ENCODE measurements at places on chromosomes 13 and 19.

- DNase-seq = no peak
Measured at GRCh38 chr13:81138353-81138980, 797.5 kb upstream of the SPRY2 start.

DNA sequence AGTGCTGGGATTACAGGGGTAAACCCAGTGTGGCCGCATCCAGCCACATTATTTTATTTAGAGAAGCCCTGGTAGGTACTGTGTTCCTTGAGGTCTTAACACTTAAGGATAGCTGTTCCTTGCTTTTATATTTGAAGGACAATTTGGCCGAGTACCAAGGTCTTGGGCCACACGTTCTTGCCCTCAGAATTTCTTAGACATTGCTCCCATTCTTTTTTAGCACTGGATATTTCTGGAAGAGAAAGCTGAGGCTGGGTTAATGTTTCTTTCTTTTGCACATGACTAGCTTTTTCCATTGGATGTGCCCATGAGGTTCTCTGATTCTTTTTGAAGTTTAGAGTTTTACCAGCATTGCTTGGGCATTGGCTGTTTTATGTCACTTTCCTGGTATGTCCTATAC lies 5.5 kb upstream of the RNF113B start:
- DNase-seq = no peak

GRCh38 chr13:76764916-76765315 lies 121.3 kb downstream of the KCTD12 start:
- no peak for DNase-seq

- no peak for DNase-seq
Measured at GRCh38 chr19:14166999-14167575, 30.7 kb upstream of the ASF1B start.

DNA sequence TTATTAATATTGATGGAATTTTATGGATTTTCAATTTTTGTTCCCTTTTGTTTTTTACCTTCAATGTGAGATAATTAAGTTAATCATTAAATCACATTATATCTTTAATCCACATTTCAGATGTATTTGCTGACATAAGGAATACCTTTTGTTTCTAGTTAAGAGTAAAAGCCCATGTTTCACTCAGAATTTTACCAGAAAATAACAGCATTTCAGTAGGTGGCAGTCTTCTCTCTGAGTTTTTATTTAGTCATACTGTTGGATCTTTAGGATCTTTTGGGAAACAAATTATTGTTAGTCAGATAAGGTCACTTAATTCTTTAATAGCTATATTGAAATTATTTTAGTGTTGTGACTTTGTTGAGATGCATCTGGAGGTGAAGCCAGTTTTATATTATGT lies 67.9 kb downstream of the NDFIP2 start:
- peak; percentile 8 for DNase-seq

DNA sequence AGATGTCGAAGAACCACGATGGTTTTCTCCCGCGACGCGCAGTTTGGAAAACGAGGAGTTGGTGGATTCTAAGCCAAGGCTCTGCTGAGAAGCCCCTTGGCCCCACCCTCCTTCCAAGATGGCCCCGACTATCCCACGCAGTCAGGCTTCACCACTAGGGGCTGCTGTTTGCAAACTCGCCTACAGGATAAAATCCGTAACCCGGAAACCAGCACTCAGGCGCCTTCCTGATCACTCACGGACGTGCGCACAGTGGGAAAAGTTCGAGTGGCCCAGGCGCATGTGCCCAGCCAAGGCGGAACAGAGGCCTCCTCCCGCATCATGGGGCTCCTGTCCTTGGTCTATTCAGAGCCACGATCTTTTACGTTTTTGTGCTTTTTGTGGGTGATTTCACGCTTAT lies 19.2 kb upstream of the UQCR11 start:
- peak; percentile 35 for DNase-seq

DNA sequence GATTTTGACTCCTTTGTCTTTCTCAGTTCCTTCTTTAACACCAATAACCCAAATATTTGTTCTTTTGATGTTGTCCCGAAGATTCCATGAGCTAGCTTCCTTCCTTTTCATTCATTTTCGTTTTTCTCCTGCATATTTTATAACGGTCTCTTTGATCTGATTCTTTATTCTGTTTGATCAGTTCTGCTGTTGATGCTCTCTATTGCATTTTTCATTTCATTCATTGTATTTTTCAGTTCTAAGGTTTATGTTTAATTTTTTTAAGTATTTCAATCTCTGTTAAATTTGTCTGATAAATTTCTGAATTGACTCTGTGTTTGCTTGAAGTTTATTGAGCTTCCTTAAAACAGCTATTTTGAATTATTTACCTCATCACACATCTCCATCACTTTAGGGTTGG lies 68.4 kb upstream of the LRCH1 start:
- DNase-seq = no peak

GRCh38 chr19:8085598-8086408 lies 33.2 kb downstream of the CCL25 start:
- DNase-seq = no peak

- DNase-seq = no peak
Measured at GRCh38 chr19:18408053-18408476, 10.6 kb upstream of the LRRC25 start.

- DNase-seq = no peak
Measured at GRCh38 chr13:50940509-50940908, 30.9 kb downstream of the RNASEH2B start.

GRCh38 chr13:101942038-101942437 lies 459.8 kb downstream of the FGF14 start:
- DNase-seq = no peak

- DNase-seq = no peak
Measured at GRCh38 chr13:20699715-20700114, 3.8 kb upstream of the IL17D start.

DNA sequence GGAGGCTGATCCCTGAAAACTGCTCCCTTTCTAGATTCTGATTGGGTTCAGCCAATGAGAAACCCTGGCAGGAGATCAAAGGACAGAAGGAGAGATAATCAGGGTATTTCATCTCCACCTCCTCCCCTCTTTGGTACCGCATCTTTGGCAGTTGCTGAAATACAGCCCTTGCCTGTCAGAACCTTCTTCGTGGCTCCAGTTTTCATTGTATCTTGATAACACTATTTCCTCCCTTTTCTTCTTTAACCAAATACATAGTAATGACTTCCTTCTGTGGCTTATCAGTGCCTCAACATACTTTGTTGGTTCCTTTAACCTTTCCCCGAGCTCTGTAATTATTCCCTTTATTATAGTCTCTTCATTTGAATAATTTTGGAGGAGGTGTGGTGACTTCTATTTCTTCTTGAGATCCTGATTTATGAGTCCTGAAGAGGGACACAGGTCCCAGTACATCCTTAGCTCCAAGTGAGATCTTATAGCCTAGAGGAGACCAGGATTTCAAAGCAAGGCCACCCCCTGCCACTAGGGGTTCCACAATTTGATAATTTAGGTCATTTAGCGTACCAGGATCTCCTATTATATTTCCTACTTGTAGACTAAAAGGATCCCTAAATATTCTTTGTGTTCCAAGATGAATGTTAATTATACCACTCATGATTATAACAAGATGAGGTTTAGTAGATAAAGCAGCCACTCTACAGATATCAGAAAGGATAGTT lies 98.0 kb downstream of the EDNRB start:
- DNase-seq = no peak

GRCh38 chr13:108974686-108975085 lies 345.3 kb downstream of the MYO16 start:
- no peak for DNase-seq

DNA sequence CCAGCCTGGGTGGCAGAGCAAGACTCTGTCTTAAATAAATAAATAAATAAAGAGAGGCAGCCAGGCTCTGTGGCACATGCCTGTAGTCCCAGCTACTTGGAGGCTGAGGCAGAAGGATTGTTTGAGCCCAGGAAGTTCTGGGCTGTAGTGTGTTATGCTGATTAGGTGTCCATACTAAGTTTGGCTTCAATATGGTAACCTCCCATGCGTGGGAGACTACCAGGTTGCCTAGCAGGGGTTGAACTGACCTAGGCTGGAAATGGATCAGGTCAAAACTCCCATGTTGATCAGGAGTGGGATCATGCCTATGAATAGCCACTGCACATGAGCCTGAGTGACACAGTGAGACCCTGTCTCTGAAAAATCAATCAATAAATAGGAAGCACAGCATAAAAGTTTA lies 4.0 kb upstream of the SNRNP70 start:
- DNase-seq = no peak

DNA sequence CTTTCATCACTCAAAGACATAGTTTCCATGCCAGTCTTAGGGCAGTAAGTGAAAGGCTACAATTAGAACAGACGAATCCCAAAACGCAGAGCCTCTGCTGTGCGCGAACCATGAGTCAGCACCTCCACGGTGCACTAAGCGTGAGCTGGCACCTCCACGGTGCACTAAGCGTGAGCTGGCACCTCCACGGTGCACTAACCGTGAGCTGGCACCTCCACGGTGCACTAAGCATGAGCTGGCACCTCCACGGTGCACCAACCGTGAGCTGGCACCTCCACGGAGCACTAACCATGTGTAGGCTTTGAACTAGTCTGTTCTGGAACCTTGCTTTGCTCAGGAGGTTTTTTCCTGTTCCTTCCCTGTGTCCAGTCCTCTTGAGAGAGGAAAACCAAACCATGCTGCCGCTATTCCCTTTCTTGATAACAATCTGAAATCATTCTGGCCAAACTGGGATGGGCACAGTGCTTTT lies 120.6 kb downstream of the IRS2 start:
- no peak for DNase-seq

DNA sequence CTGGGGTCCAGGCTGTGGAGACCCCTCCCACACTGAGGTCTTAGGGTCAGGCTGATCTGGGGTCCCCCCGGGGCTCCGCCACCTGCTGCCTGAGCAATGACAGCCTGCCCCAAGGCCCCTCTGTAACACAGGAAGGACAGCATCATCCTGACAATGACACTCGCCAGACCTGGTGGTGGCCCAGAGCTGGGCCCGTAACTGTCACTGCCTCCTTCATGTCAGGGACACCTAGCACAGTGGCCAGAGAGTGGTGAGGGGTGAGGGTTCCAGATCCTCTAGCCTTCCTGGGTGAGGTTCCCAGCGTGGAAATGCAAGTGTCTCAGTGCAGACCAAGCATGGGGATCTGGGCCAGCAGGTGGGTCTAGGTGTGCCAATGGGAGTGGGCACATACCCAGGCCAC lies 27.8 kb downstream of the OPA3 start:
- no peak for DNase-seq

- no peak for DNase-seq
Measured at GRCh38 chr13:27310946-27311345, 40.3 kb downstream of the RASL11A start.

DNA sequence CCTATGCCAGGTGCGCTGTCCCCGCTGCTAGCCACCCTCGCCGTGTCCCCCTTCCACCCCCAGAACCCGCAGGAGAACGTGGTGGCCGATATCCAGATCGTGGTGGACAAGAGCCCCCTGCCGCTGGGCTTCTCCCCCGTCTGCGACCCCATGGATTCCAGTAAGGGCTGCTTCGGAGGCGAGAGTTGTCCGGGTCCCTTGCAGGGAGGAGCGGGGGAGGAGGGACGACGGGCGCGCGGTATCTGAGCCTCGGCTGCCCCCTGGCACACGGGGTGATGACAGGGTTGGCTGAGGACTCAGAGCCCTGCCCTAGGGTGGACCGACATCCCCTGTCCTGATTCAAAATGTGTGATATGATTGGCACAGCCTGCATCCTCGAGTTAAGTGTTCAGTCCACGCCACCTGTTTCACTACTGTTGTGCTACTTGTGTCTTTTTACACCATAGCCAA lies 653 bp downstream of the MVB12A start:
- DNase-seq = no peak

DNA sequence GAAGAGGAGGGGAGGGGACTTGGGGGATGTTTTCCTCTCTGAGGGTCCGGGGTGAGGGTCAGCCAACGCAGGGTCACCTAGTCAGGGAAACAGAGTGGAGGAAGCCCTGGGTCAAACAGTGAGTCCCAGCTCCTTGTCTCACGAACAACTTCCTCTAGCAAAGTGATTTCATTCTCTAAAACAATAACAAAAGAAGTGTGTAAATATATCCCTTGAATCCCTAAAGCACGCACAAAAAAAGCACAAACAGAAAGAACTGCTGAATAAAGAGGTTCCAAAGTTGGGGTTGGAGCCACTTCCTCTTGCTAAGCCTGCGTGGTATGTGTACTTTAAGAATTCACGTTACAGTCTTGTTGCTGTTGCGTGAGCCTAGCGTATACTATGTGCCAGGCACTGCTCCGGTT lies 1.5 kb upstream of the C5AR2 start:
- DNase-seq = no peak

DNA sequence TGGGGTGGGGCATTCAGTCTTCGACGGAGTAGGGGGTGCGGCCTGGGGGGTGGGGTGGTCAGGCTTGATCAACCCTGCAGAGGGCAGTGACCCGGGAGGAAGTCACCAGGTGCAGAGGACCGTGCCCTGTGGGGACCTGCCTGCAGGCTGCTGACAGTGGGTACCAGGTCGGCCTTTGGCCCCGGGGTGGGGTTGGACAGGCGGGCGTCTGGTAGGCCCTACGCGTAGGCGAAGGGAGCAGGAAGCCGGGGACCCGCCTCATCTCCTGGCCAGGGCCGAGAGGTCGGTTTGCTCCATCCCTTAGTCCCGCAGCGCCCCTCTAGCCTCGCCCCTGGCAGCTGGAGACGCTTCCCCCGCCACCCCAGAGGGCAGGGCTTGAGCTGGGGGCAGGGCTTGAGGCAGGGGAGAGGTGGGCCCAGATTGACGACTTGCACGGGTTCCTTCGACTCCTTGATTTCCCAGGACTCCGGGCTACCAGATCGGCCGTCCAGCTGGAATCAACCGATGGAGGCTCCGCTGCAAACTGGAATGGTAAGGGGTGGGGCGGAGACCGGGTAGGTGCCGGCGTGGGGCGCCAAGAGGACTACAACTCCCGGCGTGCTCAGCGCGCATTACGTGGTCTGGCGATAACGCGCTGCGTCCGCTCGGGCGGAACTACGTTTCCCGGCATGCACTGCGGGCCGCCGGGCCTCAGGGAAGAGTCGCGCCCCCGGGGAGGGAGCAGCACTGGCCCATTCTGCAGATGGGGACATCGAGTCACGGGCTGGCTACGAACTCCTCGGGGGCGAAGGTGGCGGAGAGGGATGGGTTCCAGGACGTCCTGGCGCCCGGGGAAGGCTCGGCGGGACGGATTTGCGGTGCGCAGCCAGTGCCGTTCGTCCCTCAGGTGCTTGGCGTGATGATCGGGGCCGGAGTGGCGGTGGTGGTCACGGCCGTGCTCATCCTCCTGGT lies at the start of gene PNPLA6:
TSS of gene PNPLA6 (plus strand) at position 671 of the 951 bp plus-strand sequence. CDS start at position 743, 72 bp downstream.
- peak; percentile 92 for DNase-seq
